ENCODE measurements at places on chromosomes 6 and 20.

GRCh38 chr6:139325125-139325524 is 33.3 kb upstream of the TXLNB start:
- no peak for DNase-seq

GRCh38 chr6:112228480-112229332 is 25.7 kb downstream of the LAMA4 start:
- no peak for DNase-seq

DNA sequence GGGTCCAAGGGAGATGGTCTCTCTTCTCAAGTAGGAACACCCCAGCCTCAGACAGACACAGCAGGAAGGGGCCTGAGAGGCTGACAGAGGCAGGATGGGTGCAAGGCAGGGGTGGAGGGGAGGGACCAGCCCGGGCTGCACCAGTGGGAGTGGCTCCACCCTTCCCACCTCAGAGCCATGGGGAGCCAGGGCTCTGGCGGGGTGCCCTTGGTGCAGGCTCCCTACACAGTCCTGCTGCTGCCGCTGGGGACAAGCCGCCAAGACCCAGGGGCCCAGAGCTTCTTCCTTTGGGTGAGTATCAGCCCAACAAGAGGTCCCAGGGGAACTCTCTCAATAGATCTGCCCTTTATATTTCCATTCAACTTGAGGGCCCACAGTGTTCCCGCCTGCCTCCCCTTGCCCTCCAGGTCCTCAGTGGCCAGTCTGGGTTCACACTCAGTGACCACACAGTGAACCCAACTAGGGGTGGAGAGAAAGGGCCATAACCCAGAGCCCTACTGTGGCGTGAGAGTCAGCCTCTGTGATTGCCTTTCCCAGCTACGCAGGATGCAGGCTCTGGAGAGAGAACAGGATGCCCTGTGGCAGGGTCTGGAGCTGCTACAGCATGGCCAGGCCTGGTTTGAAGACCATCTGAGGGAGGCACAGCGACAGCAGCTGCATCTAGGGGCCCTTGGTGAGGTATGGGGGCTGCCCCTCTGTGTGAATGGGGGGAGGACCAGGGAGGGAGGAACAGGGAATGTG is 592 bp downstream of the SAPCD1 start:
- no peak for DNase-seq

- DNase-seq = no peak
Observed at GRCh38 chr20:3156811-3157619, 2.6 kb downstream of the FASTKD5 start.

DNA sequence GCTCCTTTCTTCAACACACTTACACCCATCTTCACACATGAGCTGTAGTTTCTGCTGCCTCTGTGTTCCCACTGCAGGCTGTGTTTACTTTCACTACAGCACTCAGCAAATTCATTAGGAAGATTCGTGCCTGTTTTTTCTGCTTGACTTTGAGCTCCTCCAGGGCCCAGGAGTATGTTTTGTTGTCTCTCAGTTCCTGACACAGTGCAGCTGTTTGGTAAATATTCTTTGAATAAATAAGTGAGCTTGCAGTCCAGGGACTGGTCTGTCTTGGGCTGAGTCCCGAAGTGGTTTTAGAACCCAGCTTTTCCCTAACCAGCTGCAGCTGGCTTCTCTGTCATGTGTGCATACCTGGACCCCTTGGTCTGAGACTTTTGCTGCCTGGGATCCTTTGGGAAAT is 46.6 kb upstream of the CCN6 start:
- DNase-seq = no peak

- no peak for DNase-seq
Observed at GRCh38 chr6:39422238-39422637, 99.7 kb upstream of the KCNK16 start.

GRCh38 chr6:108203189-108204112 is 37.6 kb downstream of the NR2E1 start:
- no peak for DNase-seq

GRCh38 chr20:2559279-2559626 is 22.9 kb downstream of the TMC2 start:
- no peak for DNase-seq

- no peak for DNase-seq
Observed at GRCh38 chr6:55636406-55637102, 57.6 kb upstream of the HMGCLL1 start.

- peak; percentile 65 for DNase-seq
Observed at GRCh38 chr20:1313236-1313964, 15.5 kb downstream of the SDCBP2 start.

GRCh38 chr20:57948180-57948955 is 238.6 kb upstream of the PMEPA1 start:
- no peak for DNase-seq

GRCh38 chr6:55069132-55069781 is 105.1 kb upstream of the HCRTR2 start:
- DNase-seq = peak; percentile 23

GRCh38 chr20:44033344-44033743 is 118.7 kb downstream of the TOX2 start:
- DNase-seq = peak; percentile 64

- DNase-seq = no peak
Observed at GRCh38 chr20:48957533-48957932, 36.0 kb downstream of the ARFGEF2 start.

GRCh38 chr6:135324531-135324930 is 143.4 kb downstream of the MYB start:
- no peak for DNase-seq

GRCh38 chr6:84866715-84867114 is 102.3 kb upstream of the TBX18 start:
- no peak for DNase-seq

DNA sequence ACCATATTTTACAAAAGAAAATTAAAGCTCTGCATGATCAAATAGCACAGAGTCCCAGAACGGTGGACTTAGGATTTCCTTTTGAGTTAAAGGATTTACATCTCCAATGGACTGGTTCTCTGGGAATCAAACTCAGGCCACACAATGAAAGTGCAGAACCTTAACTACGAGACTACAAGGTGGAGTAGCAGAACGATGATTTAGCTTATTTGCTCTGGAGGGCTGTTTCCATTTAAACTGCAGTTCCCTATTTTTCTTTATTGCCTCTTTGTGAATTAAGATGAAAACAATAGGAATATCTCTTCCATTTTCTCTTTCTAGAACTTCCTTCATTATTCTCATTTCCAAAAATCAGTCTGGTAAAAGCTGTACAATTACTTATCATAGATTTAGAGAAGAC is 65.7 kb downstream of the TFAP2B start:
- no peak for DNase-seq

GRCh38 chr20:51747182-51747911 is 20.8 kb downstream of the ATP9A start:
- no peak for DNase-seq

GRCh38 chr6:165969184-165969583 is 198.5 kb downstream of the TBXT start:
- DNase-seq = no peak

DNA sequence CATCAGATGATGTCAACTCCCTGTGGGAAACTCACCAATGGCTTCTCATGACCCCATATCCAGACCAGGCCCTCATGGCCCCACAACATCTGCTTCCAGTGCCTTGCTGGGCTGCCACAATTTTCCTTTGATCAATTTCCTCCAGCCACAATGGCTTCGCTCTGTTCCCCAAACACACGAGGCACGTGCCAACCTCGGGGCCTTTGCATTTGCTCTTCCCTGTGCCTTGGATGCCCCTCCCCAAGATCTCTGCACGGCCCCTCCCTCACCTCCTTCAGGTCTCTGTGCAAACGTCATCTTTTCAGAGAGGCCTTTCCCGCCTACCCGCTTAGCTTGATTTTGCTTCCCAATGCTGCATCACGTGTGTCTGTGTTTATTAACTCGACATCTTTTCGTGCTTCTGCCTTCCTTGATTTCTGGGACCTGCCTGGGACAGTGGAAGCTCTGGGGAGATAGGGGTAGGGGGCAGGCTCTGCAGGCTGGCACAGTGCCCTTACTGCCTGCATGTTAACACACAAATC is 13.1 kb downstream of the PEDS1 start:
- no peak for DNase-seq

- no peak for DNase-seq
Observed at GRCh38 chr20:48197066-48197465, 411.8 kb upstream of the SULF2 start.

DNA sequence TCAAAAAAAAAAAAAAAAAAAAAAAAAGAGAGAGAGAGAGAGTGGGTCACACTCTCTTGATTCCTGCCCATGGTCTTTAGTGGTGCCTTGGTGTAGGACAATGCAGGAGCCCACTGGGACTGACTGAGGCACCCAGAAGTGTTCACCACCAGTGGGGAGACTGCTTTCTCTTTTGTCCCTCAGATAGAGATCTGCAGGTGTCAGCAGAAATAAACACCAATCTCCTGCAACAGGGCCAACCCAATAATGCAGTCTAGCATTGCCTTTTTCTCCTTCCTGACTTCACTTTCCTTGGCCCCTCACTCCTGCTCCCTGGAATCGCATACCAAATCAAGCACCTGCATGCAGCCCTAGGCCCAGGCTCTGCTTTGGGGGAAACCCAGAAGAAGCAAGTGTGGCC is 39.0 kb upstream of the CCDC28A start:
- no peak for DNase-seq

DNA sequence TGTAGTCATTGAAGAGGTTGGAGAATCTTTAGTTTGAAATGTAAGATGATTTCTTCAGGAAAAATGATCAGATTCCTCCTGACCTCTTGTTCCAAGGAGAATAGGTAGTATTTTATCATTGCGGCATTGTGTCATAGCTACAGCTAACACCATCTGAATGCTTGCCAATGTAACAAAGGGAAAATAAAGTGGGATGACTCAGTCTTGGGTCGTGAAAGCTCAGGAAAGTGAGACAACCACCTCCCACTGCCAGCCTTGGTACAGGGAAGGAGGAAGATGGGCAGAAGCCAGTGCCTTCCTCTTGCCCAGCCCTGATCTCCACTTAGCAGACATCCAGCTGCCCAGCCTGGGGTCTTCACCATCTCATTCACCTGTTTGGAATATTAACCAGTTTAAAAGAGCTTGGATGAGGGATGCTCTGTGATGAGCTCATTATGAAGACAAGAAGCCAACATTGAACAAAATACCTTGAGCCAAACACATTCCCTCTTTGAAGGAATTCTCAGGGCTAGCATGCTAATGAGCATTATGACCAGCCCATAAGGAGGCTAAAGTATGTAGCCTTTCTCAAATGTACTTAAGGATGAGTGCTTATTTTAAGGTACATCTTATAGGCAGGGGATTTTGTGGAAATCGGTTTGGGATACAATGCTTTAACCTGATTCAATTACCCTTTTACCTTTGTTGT is 40.0 kb upstream of the APCDD1L start:
- no peak for DNase-seq

DNA sequence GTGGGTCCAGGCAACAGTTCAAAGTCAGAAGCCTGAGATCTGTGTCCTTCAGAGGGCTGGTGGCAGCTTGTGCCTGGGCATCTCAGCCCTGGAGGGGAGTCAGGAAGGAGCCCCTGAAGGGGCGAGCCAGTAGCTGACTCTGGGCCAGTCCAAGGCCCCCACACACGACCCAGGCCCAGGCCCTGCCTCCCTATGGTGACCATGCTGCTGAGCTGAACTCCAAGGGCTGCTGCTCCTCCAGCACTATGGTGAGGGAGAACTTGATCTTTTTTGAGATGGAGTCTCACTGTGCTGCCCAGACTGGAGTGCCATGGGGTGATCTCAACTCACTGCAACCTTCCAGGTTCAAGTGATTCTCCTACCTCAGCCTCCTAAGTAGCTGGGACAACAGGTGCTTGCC is 15.2 kb upstream of the CST3 start:
- DNase-seq = no peak

DNA sequence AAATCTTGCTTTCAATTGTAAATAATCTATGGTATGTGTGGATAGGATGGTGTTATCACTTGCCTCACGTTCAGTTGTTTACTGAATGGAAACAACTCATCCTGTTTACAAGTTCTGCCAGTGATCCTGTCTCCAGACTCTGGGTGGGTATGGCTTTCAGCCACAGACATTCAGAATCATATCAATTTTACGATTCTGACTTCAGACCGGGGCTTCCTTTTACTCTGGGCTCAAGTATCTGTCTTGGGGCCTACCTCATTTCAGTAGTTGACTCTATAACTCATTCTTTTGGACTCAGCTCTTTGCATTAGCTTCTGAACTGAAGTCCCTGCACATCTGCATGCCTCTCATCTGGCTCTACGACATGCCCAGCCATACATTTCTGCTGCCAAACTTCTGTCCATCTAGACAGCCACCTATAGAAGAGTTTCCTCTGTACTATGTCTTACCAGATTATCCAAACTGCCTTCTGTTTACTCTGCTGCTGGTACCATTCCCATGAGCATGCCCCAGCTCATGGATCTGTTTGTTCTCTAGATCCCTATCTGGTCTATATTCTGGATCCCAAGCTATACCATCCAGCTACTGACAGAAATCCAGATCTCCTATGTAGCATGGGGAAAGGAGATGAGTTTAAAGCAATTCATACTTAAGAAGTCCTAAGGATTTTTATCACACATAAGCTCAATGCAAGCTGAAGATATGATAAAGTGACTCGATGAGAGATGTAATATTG is 34.3 kb downstream of the FYN start:
- DNase-seq = no peak

- DNase-seq = no peak
Observed at GRCh38 chr6:62516291-62517141, 230.5 kb upstream of the KHDRBS2 start.

DNA sequence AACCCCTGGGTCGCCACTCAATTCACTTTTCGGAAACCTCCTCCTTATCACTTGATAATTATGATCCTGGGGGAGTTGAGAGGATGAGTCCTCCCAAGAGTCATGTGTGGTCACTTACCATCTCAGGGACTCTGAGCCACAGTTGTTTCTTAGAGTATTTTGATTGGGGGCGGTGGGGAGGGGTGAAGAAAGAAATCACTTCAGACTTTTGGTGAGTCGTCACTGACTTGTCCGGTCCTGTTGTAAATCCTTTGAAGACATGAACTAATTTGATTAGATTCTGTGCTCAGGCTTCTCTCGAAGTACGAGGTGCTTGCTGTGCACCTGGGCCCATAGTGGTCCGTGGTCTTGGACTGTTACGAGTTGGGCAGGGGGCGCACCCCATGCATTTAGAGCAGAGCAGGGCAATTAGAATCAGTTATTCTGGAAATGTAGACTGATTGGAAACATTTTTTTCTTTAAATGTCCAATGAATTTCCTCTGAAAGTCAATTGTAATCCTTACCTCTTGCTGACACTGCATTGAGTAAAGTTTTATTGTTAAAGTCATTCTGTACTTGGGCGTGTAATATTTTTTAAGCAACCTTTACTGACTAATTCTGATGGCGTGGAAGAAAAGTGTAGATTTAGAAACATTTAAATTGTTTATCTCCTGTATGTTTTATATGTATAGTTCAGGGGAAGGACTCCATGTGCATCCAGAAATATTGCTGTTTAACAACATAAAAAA is 173.4 kb downstream of the SLC16A10 start:
- DNase-seq = no peak

Data from DND-41 (cell line).